ENCODE measurements at places on chromosomes 3 and 15.

- DNase-seq, result no peak
Measured at GRCh38 chr3:108338901-108339545, 42.7 kb downstream of the HHLA2 start.

- DNase-seq, result no peak
Measured at GRCh38 chr3:127167315-127168043, 25.5 kb upstream of the PRR23E start.

- DNase-seq, result no peak
Measured at GRCh38 chr3:35966629-35967464, 327.5 kb downstream of the ARPP21 start.

- DNase-seq, result no peak
Measured at GRCh38 chr3:30340500-30340899, 265.9 kb upstream of the TGFBR2 start.

DNA sequence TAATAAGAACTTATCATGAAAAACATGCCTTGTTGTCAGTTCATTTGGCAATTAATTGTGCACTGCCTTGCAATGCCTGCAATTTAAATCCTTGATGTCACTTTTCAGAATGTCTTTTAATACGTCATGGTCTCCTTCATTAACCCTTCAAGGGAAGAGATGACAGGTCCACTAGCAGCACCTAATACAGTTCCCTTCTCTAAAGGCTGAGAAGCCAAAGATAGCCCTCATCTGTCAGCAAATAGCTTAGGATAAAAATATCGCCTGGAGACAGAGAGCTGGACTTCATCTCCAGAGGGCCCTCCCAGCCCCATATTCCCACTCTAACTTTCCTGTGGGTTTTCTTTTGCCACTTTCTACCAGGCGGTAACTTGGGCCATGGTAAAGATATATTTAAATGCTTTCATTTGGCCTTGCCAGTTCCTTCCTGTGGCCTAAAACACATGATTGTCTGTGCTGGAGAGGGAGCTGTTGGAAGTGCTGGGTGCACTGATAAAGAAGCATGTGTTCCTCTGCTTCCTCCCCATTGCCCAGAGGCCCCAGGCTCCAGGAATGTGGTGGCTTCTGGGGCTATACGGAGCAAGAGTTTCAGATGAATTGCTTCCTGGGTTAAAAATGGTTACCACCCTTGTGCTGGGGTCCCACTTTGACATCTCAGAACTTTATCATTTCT lies 76.3 kb upstream of the UMPS start:
- no peak for DNase-seq

GRCh38 chr3:122991236-122991985 lies 36.2 kb downstream of the SEMA5B start:
- no peak for DNase-seq

DNA sequence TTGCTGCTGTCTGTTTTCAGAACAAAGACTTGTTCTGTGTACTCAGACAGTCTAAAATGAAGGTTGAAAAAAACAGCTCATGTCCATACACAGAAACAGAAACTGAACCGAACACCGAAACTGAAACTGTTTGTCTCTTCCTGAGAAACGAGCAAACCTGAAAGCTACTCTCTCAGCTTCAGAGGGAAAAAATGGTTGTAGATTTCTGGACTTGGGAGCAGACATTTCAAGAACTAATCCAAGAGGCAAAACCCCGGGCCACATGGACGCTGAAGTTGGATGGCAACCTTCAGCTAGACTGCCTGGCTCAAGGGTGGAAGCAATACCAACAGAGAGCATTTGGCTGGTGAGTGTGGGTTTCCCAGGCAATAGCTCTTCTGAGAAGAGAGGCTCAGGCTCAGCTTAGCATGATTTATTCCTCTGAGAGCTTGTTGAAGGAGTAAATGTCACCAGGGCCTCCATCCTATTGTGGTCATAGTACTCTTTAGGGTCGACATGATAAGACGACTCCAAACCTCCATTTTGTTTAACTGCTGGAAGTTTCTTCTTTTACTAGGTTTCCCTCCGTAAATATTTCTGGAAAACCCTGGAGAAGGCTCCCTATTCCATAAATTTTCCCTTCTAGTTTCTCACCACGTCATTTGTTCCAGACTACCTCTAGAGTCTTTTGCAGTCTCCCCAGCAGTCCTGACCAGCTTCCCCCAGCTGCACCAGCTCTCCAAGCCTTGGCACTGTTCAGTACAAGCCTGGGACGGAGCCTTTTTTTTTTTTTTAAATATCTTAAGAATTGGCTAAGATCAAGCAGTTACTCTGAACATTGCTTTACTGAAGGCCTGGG lies at the start of gene RTP4:
Gene RTP4, plus strand, starts transcription at position 135 of the 838 bp plus-strand sequence. Its CDS starts 57 bp downstream, at position 192.
- peak; percentile 3 for DNase-seq

DNA sequence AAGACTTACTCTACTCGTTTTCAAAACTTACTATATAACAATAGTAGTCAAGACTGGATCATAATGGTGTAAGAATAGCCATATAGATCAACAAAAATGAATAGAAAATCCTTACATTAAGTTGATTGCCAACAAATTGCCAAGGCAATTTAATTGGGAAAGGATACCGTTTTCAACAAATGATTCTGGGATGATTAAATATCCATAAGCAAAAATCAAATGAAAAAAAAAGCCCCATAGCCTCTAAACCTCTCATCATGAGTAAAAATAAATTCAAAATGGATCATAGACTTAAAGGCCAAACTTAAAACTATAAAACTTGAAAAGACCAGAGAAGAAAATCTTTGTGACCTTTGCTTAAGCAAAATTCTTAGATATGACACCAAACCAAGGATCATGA lies 5.3 kb upstream of the SNRK start:
- DNase-seq, result no peak

- DNase-seq, result no peak
Measured at GRCh38 chr3:59545374-59545773, 495.5 kb upstream of the CFAP20DC start.
